ENCODE measurements at places on chromosomes 6 and 20.

- no peak for DNase-seq
Measured at GRCh38 chr20:47278907-47279348, 77.6 kb downstream of the ZMYND8 start.

DNA sequence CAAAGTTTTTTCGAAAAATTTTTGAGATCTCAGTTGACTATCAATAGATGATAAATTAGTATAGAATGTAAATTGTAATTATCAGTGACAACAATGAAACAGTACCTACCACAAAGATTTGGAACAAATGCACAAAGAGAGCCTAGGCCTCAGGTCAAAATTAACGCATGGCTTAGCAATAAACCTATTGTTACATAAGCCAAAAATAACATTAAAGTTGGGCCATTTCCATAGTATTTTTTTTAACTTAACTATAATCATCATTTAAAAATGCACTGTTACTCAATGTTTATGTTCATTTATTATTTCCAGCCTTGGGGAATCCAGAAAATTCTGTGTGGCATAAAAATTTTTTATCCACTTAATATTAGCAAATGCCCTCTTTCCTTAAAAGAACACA lies 117.0 kb downstream of the EPB41L2 start:
- DNase-seq = no peak

GRCh38 chr6:7687145-7688111 lies 38.5 kb upstream of the BMP6 start:
- no peak for DNase-seq

DNA sequence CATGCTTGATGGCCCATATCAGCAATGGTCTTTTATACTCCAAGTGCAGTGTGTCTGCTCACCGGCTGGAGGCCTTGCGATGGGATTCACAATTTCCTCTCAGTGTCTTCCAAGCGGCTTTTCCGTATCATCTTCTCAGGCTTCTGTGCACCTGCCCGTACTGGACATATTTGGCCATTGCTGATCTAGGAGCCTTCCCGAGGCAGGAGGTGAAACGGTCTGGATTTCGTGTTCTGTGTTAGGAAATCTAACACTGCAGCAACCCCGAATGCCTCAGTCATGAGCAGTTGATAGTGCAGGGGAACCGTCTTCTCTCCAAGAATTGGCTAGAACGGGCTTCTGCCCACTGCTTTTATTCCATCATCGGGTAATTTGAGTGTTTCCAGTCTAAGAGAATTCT lies 60.5 kb downstream of the PPP1R14C start:
- DNase-seq = no peak

DNA sequence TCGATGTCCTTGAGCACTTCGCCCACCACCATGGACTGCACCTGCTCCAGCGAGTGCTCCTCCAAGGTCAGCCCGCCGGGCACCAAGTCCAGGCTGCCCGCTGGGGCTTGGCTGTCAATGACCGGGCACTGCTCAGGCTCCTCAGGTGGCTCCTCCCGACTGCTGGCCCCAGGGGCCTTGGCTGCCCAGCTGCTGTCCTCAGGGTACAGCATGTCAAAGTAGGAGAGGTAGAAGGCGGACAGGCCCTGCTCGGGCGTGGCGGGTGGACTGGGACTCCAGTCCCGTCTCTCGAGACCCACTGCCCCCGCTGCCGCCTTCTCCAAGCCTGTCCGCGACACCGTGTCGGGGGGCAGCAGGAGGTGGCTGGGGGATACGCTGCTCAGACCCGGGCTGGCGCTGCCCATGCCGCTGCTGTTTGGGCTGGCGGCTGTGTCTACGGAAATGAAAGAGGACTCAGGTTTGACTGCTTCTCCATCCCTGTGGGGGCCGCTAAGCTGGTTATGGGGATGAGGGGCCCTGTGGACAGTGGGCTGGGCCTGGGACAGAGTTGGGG lies 12.0 kb downstream of the SPDEF start:
- no peak for DNase-seq

DNA sequence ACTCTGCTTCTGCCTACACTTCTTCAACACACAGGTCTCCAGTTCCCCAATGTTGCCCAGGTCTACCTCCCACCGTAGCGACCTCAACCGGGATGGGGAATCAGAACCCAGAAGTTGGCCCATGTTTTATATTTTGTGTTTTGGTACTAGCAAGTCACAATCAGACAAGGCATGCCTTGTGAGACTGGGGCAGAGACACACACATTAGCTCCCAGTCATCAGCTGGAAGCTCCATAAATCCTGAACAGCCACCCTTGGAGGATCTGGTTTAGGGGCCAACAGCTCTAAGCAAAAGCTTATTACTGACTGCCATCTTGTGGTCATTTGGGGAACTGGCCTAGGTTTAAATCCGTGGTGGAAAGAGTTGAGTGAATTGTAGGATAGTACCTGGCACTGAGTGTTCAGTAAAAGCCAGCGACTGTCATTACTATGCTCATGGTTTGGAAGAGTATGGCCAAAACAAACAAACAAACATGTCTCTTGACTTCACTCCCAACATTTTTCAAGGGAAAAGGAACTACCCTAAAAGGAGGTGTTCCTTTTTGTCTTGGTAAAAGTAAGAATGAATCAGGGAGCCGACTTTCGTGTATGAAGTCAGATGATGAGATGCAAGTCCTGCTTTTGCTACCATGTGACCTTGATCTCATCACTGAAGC lies 40.5 kb downstream of the PIM1 start:
- peak; percentile 89 for DNase-seq

DNA sequence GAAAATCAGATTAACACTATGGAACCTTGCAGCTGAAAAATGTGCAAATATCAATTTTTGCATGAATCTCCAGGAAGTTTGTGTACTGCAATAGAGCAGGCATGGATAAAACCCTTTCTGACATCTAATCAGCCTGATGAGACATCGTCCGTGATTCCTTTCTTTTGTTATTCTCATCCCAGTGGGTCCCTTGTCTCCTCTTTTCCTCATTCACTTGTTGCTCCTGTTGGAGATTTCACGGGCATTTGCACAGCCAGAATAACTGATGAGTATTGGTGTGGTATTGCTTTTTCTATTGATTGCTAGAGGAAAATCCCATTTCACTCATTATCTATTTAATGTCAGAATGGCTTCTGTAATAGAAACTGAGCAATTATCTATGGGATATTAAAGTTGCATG lies 39.9 kb downstream of the SCGN start:
- DNase-seq = no peak

DNA sequence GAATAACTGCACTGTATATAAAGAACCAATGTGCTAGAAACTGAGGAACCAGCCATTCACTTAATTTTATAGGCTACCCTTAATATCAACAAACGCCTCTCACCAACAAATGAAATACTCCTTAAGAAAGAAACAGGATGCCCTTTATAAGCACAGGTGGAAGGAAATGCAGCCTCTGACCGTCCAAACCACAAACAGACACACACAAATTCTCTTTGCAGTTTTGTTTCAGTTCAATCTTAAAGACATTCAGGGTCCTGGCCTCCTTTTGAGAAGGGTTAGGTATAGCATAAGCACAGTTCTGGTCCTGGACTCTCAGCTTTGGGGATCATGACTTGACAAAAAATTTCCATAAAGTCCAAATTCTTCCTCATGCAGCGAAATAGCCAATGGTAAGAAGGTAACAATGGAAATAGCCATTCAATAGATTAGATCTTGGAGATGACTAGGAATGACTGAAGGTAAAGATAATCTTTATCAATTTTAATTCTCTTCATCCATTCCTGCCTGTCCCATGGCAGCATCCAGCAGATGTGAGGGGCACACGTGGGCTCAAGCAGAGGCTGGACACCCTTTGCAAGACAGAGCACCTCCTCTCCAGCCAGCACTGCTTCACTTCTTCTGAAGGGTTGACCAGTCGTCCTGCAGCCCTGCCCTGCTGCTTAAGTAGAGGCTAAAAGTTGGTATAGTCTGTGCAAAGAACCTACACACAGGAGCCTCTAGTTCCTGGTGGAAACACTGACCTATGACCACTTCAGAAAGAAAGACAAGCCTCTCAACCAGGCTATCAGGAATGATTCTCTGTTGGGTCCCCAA lies 123.9 kb downstream of the CD83 start:
- no peak for DNase-seq

DNA sequence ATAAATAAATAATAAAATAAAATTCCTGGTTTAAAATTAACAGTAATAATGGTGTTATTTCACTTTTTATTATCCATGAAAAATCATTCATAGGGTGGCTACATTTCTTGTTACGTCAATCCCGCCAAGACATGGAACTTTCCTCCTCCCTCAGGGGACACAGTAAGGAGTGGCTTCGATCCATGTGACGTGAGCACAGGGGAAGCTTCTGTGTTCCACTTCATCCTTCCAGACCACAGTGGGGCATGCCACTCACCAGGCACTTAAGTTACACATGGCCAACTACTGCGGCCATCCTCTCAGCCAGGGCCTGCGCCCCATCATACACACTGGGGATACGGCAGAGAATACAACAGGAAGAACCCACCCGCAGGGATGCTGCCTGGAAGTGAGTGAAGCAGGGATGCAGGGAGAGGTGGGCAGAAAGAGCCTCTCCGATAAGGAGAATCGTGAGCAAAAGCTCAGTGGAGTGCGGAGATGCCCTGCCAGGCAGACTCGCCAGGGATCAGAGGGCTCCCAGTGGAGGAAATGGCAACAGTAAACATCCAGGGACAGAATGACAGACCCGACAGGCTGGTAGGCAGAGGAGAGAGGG lies 75.3 kb downstream of the ATP9A start:
- no peak for DNase-seq

GRCh38 chr6:120894077-120894476 lies 440.2 kb downstream of the TBC1D32 start:
- DNase-seq = no peak

DNA sequence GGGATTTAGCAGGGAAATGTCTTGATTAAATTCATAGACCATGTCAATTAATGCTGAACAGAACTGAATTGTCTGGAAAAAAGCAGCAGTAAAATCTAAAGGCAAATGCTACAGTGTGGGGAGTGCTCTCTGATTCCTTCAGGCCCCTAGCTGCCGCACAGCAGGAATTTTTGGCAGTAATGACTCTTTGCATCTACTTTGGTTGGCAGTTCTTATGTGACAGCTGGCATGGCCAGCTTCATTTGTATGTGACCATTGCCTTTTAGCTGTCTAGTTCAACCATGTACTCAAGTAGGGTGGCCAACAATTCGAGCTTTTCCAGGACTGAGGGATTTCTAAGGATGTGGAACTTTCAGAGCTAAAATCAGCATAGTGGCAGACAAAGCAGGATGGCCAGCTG lies 499.1 kb upstream of the MAN1A1 start:
- DNase-seq = no peak

DNA sequence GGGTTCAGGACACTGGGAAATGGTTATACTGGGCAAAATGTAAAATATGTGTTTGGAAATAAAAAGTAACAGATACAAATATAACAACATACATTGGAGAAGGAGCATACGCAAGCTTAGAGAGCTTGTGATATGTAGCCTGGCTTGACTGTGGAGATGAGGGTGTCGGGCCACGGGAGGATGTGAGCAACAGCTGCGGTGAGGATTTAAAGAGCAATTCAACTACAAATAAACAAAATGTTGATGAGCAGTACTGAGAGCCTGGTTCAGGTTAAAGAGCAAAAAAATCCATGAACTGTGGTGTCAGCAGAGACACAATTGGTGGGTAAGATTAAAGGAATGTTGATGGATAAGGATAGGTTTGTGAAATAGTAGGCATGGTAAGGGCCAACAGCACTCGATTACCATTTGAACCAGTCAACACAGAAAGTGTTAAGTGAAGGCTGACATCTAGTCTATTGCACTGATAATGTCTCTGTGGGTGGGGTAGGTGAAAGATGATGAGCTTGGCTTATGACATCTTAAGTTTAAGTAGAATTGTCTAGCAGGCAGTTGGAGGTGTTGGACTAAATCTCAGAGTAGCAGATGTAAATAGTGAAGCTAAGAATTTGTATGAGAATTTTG lies 723.2 kb downstream of the EPM2A start:
- no peak for DNase-seq

DNA sequence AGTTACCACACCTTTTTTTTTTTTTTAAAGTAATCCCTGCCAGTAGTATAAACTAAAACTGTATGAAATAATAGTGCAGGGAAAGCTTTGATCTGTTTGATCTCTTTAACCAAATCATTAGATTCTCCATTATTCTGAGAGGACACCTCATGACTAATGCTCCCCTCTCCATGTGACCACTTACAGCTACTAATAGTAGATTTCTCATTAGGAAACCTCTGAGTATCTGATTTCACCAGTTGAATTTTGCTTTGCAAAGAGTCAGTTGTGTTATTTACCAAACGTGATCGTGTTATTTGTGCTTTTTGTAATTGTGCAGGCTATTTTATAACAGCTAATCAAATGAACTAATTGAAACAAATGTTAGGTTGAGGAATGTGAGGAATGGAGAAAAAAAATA lies 12.5 kb downstream of the CASP8AP2 start:
- DNase-seq = no peak

GRCh38 chr6:22468256-22468965 lies 101.0 kb upstream of the HDGFL1 start:
- no peak for DNase-seq

DNA sequence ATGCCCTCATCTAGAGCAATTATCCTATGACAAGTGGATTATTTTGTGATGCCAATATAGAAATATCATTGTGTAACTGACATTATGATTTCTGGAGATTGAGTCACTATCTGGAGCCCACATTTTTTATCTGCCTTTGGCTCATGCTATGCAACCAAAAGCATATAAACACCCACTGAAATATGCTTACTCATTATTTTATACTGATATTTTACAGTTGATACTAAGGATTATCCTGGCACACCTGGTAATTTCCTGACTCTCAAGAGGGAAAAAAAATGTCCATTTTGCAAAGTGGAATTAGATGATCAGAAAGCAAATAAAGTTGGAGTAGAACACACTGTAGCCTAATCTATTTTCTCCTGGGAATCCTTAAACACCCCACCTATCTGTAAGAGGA lies 154.5 kb downstream of the PKHD1 start:
- no peak for DNase-seq

- no peak for DNase-seq
Measured at GRCh38 chr20:48224533-48225050, 439.3 kb upstream of the SULF2 start.

GRCh38 chr6:129921169-129921817 lies 60.2 kb upstream of the TMEM244 start:
- DNase-seq = no peak

- no peak for DNase-seq
Measured at GRCh38 chr6:24844903-24845302, 46.2 kb upstream of the ARMH2 start.

DNA sequence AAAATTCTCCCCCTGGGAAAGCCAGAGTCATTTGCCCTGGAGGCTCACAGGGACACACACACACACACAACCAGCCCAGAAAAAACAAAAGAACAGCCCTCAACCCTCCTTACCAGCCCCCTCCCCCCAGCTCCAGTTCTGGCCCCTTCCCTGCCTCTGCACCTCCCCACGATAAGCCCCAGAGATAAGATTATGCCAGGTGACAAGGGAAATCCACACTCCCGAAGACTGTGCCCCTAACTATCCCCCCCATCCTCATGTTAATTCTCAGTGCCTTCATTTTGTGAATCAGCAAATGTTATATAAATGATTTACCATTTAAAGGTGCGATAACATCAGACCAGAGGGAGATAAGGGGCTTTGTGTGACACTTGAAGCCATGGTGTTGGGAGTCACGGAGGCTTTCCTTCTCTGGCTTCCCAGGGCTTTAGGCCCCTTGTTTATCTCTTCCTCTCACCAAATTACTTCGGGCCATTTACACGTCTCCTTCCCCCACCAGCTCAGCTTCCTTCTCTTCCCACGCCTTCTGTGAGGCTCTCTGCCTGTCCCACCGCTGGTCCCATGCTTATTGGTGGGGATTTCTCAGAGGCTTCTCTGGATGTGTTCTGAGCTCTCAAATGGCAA lies 12.5 kb upstream of the FOXC1 start:
- no peak for DNase-seq

GRCh38 chr20:25016471-25016870 lies 23.9 kb upstream of the APMAP start:
- DNase-seq = no peak

All from suppressor macrophage (primary cell).